ENCODE measurements at places on chromosomes 1 and 21.

- DNase-seq = peak; percentile 50
Observed at GRCh38 chr1:205275916-205276688, 45.4 kb downstream of the NUAK2 start.

DNA sequence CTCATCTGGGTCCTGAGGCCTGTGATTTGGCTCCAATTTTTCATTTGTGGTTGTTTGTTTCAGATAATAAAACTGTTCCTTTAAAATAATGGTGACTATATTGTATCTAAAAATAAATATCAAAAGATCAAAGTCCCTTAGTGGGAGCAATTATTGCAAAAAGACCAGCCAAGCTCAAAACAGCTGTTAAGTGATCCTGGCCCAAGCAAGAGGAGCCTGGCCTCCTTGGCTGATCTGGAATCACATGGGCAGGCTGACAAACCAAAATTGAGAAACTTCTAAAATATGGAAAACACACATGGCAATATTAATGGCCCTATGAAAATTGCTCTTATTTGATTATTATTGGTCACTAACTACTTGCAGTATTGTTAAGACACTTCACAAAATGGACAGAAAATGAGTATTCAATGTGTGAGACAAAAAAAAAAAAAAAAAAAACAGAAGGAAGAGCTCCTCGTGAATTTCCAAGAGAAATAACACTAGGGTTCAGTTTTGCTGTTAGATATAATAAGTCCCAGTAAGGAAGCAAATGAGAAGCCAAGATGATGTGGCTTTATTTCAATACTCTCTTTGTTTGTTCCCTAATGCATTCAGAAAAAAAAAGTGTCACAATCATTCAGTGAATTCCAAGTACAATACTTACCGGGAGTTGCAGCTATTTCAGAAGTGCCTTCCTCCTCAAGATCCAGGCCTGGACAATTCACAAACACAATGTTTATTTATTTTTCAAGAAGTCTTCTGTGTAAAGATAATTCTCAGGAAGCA lies 105.1 kb downstream of the SEC16B start:
- DNase-seq = no peak

DNA sequence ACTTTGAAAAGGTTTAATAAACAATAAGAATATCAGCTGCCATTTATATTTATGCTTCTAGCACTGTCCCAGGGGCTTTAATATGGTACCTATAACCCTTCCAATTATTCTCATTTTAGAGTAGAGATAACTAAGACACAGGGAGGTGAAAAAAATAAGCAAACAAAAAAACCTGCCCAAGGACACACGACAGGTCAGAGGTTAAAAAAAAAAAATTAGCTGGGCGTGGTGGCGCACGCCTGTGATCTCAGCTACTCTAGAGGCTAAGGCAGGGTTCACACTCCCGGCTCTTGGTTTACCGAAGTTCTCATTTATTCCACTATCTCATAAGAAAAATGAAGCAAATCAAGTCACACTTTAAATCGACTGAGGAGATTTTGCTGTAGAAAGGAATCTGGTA lies 34.7 kb upstream of the CNN3 start:
- DNase-seq = no peak

- DNase-seq = no peak
Observed at GRCh38 chr1:93876244-93876643, 2.8 kb downstream of the DNTTIP2 start.

DNA sequence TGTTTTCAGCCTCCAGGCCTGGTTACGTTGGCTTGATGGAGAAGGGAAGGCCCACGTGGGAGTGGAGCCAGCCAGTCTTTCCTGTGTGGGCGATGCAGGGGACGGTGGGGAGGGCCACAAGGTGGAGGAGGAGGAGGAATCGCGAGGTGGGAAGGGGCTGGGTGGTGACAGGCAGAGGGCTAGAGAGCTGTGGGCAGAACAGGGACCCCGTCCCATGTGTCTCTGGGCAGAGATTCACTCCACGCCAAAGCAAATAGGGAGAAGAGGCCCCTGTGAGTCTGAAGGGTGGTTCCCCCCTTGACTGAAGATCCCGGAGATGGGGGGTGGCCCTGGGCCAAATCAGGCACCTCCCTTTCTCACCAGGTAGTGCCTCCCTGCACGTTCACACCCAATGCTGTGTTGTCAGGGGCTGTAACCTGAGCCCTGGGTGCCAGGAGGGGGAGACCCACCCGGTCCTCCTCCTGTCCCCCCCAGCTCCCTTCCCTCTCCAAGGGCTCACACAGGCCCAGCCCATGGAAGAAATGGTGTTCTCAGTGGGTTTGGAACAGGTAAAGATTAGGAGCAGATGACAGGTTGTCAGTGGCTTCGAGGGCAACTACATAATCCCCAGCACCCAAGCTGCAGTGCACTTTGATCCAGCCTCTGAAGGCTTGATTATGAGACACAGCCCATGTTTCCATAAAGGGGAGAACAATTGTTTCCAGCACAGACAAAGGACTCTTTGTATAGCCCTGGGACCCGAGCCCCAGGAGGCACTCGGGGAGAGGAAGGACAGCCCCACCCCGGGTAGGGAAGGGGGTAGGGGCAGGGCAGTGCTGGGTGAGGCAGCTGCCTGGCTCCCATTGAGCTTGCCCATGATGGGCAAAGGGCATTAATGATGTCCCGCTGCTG lies 37.7 kb upstream of the GPR37L1 start:
- no peak for DNase-seq

- DNase-seq = no peak
Observed at GRCh38 chr1:76659171-76659940, 207.9 kb upstream of the ST6GALNAC5 start.

DNA sequence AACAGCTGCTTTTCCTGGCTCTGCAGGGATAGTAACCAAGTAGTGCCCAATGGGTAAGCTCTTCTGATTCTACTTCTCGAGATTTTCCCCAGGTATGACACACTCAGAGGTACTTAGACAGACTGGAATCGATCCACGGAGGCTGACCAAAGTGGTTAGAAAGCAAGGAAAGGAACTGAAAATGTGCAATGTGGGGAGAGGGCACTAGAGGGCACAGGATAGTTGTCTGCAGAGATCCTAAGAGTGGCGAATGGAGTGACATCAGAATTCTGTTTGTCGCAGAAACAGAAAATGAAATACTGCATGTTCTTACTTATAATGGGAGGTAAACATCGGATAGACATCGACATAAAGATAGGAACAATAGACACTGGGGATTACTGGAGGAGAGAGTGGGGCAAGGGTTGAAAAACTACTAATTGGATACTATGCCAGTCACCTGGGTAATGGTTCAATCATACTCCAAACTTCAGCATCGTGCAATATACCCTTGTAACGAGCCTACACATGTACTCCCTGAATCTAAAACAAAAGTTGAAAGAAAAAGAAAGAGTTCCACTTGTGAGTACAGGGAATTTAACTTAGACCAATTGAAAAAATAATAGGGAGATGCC lies 23.3 kb downstream of the CYP2J2 start:
- DNase-seq = peak; percentile 74

DNA sequence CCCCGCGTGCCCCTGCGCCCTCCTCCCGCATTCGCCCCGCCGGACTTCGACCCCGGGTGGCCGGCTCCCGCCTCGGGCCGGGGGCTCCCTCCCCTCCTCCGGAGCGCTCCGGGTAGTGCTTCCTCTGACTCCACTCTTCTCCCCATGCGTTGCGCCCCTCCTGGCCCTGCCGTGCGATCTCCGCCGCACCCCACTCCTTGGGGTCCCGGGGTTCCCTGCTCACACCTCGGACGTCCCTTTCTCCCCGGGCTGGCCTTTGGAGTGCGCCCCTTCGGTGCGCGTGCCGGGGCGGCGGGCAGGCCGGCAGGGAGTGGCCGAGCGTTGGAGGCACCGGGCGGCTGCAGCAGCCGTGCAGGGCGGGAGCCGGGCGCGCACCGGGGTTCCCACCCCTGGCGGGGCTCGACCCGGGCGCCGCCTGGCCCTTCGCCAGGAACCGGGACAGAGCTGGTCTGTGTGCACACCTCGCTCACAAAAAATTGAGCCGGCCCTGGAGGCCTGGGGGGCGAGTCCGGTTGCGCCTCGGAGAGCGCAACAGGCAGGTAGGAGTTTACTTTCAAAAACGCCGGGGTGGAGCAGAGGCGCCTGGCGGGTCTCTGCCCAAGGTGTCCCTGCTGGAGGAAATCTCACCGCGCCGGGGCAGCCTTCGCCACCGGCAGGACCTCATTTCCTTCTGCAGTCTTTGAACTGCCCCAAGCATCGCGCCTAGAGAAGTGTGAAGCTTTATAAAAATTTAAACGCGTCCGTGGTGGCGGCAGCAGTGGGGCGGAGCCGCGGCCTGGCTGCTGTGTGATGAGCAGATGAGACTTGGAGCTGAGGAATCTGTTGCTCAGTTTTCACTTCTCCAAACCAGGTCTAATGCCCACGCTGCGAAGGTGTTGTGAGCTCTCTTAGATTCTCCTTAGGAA lies 650 bp downstream of the VANGL1 start:
- DNase-seq = peak; percentile 91

GRCh38 chr1:116433275-116434257 lies 60.5 kb downstream of the ATP1A1 start:
- DNase-seq = peak; percentile 8

DNA sequence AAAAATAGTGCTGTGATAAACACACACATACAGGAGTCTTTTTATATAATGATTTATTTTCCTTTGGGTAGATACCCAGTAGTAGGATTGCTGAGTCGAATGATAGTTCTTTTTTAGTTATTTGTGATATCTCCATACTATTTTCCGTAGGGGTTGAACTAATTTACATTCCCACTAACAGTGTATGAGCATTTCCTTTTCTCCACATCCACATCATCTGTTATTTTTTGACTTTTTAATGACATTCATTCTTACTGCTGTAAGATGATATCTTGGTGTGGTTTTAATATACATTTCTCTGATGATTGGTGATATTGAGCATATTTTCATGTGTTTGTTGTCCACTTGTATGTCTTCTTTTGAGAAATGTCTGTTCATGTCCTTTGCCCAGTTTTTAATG lies 78.3 kb downstream of the NIBAN1 start:
- DNase-seq = no peak

- peak; percentile 70 for DNase-seq
Observed at GRCh38 chr1:47985018-47985417, 12.2 kb downstream of the TRABD2B start.

- DNase-seq = no peak
Observed at GRCh38 chr1:4724695-4725250, 70.4 kb downstream of the AJAP1 start.

DNA sequence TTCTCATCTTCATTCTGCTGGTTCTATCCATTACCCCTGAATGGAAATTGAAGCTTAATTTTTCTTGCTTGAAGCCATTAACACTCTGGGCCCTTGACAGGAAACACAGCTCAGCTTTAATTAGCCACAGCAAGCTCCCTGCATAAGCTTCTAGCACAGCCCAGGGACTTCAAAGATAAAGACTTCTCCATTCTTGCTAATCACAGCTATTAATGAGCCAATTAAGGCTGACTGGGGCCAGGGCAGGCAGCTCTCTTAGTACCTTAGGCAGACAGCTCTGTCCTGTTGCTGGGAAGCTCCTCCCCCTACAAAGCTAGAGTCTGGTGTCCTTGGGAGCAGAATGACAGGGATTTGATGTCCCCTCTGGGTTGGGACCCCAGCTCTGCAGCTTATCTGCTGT lies 27.9 kb upstream of the TRABD2B start:
- no peak for DNase-seq

- no peak for DNase-seq
Observed at GRCh38 chr1:183450093-183450492, 22.2 kb upstream of the SMG7 start.

GRCh38 chr1:165512816-165513215 lies 31.0 kb upstream of the LRRC52 start:
- DNase-seq = no peak

DNA sequence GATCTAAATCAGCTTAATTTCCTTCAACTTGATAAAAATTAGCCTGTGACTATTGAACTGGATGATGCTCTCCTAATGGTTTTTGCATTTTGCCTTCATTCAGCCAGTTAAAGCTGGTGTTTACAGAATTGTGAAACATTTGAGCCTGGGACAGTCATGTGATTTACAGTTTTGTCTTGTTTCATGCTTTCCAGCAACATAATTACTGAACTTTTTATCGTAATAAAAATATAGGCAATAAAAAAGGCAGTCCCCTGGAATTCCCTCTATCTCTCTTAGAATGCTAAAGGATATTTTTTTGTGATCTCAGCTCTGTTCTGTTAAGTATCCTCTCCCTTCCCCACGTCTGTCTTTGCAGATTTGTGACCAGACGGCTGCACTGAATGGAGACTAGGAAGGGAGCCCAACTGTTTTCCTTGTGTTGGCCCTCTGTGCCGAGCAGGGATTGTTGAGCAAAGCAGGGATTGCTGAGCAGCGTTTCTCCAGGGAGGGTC lies 70.3 kb upstream of the RGL1 start:
- DNase-seq = no peak

DNA sequence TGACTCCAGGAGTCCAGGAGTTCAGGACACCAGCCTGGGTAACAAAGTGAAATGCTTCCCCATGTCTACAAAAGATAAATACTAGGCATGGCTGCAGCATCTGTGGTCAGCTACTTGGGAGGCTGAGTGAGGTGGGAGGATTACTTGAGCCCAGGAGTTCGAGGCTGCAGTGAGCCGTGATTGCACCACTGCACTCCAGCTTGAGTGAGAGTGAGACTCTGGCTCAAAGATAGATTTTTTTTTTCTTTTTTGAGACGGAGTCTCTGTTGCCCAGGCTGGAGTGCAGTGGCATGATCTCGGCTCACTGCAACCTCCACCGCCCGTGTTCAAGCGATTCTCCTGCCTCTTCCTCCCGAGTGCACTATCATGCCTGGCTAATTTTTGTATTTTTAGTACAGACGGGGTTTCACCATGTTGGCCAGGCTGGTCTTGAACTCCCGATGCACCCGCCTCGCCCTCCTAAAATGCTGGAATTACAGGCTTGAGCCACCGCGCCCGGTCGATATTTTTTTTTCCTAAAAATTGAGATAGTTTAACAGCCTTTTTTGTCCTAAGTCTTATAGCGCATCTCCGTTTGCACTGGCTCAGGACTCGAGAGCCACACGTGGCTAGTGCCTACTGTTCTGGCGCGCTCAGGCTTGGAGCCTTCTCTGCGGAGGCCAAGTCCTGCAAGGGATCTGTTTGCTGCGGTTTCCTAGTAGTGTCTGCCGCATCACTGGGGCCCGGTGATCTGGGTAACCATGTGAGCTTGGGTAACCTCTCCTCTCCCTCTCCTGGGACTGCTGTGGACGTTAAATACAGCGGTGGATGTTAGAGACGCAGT lies 1.0 kb upstream of the MFN2 start:
- DNase-seq = no peak

DNA sequence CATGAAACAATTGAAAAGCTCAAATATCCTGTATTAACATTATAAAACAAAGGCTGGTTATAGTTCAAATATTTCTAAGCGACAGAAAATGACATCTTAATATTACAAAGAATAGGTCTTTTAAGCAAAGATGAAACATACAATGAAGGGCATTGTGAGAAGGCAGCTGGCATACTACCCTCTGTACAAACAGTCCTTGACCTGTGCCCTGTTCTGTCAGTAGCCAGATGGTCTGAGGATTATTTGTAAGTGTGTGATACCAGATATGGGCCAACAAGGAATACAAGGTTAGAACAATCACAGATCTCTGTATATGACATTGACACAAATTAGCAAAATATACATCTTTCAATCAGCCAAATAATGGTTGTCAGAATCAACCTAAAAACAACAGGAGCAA lies 1350.4 kb downstream of the AMY1C start:
- DNase-seq = no peak

- DNase-seq = no peak
Observed at GRCh38 chr1:47926461-47926999, 70.7 kb downstream of the TRABD2B start.

All from osteoblast (primary cell).